CD4-positive, alpha-beta T cell (primary cell): ENCODE measurements at places on chromosomes 2 and 18.

GRCh38 chr2:153478289-153479261 is at the start of gene RPRM:
TSS of gene RPRM (minus strand) at chr2:153478762. CDS start at chr2:153478565, 197 bp downstream.
- peak; percentile 28 for DNase-seq

DNA sequence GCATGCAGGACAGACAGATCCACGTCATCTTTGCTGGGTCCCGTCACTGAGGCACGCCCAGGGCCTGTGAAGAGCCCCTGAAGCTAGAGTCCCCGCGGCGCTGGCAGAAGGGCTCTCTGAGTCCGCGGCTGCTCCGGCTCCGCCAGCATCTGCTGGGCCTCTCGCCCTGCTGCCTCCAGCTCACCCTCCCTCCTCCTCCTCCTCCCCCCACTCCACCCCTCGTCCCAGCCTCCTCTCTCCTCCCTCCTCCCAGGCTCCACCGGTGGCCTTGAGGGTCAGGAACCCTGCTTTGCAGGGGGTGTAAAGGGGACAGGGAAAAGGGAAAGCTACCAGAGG is at the start of gene TNS1:
Gene TNS1, minus strand, starts transcription at position 151 of the 336 bp plus-strand sequence. Its CDS starts 123 bp downstream, at position 28.
- no peak for DNase-seq

DNA sequence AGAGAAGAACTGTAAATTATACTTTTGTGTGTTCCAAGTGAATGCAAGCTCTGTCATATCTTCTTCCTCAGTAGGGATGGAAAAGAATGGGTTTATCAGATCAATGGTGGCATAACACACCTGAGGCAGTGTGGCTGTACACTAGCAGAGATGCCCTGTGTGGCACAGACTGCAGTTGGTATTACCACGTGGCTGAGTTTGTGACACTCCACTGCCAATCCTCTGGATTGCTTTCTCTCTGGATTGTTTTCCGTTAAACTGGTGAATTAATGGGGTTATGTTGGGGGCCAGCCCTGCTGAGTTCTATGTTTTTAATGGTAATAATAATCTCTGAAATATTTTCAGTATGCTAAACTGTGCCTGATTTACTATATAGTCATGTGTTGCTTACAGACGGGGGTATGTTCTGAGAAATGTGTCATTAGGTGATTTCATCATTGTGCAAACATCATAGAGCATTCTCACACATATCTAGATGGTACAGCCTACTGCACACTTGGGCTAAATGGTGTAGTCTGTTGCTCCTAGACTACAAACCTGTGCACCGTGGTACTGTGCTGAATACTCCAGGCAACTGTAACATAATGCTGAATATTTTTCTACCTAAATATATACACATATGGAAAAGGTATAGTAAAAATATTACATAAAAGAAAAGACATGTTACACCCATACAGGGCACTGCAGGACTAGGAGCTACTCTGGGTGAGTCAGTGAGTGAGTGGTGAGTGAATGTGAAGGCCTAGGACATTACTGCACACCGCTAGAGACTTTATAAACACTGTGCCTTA is 84.7 kb upstream of the ST6GAL2 start:
- DNase-seq, result no peak

DNA sequence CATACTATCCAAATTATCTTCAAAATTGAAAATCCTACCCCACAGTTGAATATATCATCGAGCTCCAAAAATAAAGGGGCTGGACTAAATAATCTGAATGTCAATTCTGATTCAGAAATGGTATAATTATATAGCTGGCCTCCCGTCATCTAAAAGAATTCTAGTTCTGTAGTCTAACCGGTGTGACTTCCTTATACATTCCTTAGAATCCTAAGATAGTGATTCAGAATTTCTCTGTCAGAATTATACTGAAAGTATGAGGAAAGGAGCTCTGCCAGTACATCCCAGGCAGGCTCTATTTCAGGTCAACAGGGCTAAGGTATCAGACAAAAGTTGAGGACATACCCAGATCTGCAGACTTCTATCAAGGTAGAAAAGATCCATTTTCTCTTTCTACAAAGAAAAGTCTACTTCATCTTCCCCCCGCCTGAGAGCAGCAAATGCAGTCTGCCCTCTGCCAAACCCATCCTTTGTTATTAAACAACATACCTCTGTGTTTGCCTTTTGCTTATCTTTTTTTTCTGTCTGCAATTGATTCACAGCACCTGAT is 128.5 kb downstream of the METTL4 start:
- no peak for DNase-seq

DNA sequence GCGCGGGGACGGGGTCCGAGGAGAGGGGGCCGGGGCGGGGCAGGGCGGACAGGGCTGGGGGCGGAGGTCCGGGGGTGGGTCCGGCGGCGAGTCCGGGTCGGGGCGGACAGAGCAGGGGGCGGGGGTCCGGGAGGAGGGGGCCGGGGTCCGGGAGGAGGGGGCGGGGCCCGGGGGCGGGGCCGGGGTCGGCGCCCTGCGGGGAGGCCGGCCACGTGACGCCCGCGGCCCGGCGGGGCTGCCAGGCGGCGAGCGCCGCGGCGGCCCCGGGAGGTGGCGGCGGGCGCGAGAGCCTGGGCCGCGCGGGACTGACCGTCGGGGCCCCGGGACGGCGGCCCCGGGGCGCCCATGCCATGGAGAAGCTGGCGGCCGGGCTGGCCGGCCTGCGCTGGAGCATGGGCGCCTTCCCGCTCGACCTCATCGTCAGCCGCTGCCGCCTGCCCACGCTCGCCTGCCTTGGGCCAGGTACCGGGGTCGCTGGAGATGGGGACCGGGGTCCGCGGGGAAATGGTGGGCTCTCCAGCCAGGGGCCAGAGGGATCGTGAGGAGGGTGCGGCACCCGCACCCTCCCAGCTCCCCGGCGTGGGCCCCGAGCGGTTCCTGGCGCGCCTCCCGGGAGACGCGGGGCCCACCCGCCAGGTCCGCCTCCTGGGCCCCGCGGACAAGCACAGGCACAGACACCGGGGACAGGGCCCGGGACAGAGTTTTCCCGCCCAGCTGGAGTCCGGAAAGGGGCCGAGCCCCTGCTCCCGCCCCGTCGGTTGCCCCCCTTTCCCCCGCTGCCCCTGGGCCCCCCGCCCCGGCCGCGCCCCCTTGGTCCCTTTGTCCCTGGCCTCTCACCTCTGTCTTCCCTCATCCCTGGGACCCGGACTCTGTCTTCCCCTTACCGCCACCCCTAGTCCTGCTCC is at the start of gene GAREM2:
Gene GAREM2, plus strand, starts transcription at position 218 of the 905 bp plus-strand sequence. Its CDS starts 133 bp downstream, at position 351.
- no peak for DNase-seq

GRCh38 chr2:144876013-144876412 is 356.1 kb upstream of the ZEB2 start:
- no peak for DNase-seq

DNA sequence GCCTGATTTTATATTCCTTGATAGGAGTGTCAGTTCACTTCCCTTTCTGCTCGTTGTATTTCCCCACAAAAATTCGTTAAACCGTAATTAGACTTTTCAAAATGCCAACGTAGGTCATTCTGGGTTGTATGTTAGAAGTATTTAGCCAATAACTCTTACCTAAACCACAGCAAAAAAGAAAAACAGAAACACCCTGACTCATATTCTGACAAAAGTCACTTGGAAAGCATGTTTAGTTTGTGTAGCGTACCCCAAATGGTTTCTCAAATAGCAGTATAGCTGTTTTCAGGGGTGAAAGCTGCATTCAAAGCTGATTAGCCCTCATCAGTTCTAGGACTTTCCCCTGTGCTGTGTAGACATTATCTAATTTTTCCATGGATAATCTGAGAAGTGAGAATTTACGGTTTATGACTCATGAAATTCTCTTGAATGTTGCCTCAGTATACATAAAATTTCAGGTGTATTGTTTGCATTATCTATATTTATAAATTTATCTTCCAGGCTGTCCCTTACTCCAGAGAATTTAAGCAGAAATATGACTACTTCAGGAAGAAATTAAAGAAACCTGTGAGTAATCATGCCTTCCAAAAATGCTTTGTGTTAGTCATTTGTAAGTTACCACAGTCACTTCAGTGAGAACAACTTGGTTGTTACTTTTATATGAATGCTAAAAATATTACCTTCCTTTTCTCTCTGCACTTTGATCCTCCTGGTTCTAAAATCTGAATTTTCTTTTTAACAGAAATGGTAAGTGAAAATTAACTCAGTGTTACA is 264.9 kb downstream of the ALPK2 start:
- no peak for DNase-seq

GRCh38 chr18:68548904-68549870 is 165.7 kb downstream of the TMX3 start:
- no peak for DNase-seq

GRCh38 chr2:80499095-80499494 is 194.5 kb upstream of the LRRTM1 start:
- no peak for DNase-seq

DNA sequence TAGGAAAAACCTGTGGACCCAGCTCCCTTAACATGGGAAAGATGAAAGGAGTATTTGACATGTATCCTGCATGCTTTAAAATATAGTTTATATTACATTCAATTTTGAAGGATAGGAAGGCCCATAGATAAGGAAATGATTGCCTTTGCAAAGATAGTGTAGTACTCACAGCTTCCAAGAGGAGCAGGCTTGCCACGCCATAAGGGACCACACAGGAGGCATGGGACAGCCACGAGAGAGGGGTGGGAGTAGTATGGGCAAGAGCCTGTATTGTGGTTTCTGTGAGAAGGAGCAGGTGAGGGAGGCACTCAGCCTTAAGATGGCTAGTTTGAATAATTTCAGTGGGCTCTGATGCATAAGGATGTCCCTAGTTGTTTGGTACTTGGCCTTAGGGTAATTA is 740.3 kb downstream of the SATB2 start:
- no peak for DNase-seq

GRCh38 chr18:56001576-56001975 is 413.6 kb upstream of the TCF4 start:
- DNase-seq, result no peak

- DNase-seq, result no peak
Measured at GRCh38 chr2:223528036-223528435, 74.1 kb downstream of the SCG2 start.

GRCh38 chr18:39380186-39380725 is 1814.7 kb upstream of the CELF4 start:
- no peak for DNase-seq

DNA sequence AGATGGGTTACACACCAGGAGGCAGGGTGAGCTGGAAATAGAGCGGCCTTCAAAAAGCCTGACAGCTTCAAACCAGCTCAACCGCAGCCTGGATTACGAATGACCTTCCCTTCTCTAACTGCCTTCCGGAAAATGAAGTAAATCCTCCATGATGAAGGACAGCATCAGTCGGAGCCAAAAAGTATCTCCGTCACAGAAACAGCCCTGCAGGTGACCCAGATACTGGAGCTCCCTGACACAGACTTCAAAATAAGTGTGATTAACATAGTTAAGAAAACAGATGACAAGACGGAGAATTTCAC is 10.3 kb upstream of the CIB4 start:
- DNase-seq, result no peak

DNA sequence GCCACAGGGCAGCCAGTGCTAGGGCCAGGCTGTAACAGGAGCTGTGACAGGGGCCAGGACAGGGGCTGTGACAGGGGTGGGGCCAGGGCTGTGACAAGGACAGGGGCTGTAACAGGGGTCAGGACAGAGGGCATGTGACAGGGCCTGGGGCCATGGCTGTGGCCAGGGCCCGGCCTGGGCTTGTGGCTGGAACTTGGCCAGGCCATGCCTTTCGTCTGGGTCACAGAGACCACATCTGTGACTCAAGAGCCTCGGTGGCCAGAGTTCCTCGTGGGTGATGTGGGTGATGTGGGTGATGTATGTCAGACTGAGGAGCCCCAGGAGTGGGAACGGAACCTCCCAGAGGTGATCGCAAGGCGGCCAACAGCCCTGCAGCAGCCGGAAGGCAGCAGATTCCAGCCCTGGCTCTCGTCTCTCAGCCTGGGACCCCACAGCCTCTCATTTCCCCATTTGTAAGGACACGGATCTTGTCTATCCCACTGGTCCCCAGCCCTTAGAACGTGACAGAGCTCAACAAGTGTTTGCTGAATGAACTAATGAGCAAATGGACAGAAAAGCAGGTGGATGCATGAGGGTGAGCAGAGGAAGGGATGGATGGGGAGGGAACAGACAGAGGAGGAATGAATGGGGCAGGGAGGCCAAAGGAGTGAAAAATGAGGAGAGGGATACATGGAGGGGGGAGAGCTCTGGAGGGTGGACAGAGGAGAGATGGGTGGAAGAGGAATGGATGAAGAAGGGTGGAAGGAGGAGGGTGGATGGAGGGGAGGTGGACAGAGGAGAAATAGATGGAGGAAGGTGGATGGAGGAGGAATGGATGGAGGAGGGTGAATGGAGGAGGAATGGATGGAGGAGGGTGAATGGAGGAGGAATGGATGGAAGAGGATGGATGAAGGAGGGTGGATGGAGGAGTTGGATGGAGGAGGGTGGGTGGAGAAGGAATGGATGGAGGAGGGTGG is 17.3 kb downstream of the ESPNL start:
- no peak for DNase-seq

DNA sequence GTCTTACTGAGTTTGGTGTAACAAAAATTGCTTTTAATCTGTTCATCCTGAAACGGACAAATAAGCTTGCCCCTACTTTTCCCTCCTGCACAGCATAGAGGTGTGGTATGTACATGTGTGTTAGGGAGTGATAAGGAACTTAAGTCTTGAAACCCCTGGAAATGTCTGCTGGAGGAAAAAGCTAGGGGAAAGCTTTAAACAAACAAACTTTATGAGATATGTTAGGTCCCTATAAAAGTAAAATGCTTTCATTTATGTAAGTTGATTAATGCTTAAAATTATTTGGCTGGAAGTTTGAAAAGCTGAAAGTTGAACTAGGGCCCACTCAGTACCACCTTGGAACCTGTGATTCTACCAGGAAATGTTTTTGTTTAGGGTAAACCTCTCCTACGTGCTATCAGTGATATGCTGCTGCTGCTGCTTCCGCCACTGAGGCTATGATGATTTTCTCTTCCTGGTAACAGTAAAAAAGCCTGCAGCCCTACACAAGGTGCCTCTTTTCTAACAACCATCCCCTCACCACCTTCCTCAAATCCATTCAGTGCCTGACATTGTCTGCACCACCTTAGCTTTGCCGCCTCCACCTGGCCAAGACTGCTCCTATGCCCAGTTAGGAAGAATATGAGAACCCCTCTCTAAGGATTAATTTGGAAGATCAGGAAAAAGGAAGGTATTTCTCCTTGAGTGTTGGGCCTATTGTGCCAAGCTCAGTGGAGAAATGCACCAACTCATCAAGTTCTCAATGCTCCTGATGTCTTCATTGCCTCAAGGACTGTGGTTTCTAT is 2.5 kb upstream of the YES1 start:
- DNase-seq, result no peak

- DNase-seq, result no peak
Measured at GRCh38 chr18:69123421-69123820, 277.3 kb upstream of the DOK6 start.

GRCh38 chr2:238007924-238008323 is 41.1 kb downstream of the UBE2F start:
- DNase-seq, result no peak

DNA sequence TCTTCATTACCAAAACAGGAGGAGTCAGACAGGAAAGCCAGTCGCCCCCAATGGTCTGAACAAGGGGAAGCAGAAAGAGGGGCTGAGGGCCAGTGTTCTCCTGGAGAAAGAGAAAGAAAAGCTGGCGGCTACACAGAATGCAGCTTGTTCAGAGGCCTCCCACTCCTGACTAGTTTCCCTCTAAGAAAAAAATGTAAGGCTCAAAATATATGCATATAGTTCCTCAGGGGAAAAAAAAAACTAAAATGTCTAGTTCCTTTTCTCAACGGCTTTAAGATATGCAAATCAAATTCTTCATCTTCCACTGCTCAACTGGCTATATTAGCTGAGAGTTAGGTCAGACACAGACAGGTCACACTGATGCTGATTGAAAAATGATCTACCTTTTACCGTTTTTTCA is 18.6 kb downstream of the MBOAT2 start:
- no peak for DNase-seq

- no peak for DNase-seq
Measured at GRCh38 chr2:210599476-210599875, 43.1 kb downstream of the CPS1 start.

GRCh38 chr2:58918141-58918540 is 677.0 kb upstream of the FANCL start:
- no peak for DNase-seq
